ENCODE measurements at places on chromosomes 2 and 18.

GRCh38 chr2:11559786-11560155 lies 25.9 kb downstream of the GREB1 start:
- no peak for DNase-seq

DNA sequence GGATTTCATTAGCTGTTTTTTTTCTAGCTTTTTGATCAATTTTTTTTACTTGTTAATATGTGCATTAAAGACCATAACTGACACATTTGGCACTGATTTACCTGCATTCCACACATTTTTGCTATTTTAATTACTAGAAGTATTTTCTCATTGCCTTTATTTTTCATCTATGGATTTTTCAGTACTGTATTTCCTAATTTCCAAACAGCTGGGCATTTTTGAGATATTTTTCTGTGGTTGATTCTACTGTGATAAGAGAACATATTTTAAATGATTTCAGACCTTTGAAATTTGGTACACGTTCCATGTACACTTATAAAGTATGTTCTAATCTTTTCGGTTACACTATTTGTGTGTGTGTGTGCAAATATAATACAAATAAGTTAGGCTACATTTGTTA lies 135.3 kb downstream of the PARD3B start:
- DNase-seq: no peak

- DNase-seq: no peak
These were observed 167.6 kb downstream of the FAM210A start for GRCh38 chr18:13558790-13559189.

- DNase-seq: no peak
These were observed 62.3 kb downstream of the PSMG2 start for GRCh38 chr18:12765126-12765525.

GRCh38 chr2:101803945-101804696 lies 106.6 kb downstream of the MAP4K4 start:
- DNase-seq: no peak

DNA sequence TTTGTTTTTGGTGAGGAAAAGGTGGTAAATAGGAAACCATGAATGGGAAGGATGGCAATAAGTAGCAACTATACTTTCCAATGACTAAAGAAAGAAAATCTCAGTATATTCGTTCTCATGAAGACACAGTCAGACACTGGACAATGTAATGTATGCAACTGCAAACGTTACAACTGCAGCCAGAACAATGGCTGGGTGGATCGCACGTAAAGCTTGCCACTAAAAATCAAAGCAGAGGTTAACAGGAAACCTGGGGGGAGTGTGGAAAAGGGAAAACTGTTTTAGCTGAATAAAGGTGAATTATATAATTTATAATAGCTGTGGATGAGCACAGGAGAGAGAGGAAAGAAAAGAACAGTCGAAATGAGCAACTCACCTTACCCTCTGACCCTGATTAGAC lies 33.3 kb downstream of the NEMP2 start:
- no peak for DNase-seq

GRCh38 chr18:39350945-39351344 lies 1785.3 kb upstream of the CELF4 start:
- DNase-seq: no peak

DNA sequence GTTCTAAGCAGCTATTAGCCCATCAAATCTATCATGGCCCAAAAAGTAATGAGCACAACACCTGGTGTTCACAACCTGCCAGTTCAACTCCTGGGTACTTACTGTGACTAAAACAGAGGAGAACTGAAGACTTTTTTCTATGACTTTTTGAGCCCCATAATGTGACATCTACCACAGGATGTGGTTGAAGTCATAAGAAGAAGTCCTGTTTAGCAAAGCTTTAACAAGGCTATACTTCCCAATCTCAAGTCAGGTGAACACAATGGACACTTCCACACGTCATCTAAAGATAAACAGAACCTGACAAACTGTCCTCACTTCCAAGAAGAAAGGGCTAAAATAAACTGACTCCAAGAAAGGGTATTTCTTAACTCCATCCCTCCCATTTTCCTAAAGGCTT lies 138.8 kb downstream of the ATAD2B start:
- no peak for DNase-seq

DNA sequence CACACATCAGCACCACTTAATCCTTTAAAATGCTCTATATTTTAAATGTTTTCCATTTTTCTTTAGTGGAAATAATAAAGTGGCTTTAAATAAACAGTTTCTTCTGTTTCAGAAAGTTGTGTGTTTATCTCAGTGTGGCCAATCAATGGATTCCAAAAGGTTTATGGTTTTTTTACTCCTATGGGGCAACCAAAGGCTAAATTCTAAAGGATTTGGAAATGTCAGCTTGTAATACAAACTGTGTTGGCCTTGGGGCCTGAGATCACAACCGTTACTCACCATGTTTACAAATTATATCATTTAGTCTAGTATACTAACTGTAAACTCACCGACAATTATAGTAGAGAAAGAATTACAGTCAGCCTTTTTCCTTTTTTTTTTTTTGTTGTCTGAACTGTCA lies 827.2 kb downstream of the EPHA4 start:
- DNase-seq: no peak

GRCh38 chr2:192197357-192197756 lies 2.6 kb upstream of the TMEFF2 start:
- no peak for DNase-seq

DNA sequence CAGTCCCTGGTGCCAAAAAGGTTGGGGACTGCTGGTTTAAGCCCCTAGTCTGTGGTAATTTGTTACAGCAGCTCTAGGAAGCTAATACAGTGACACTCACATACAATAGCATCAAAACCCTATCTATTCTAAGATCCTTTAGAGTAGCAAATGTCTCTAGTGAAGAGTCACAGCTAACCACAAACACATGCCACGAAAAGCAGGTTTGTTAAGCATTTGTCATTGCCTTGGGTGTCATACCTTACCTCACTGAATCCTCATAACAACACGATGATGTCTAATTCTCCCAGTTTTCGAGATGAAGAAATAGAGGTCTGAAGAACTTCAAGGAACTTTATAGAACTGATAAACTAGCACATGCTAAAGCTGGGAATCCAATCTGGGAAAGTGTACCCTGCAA lies 29.6 kb upstream of the RNF152 start:
- DNase-seq: no peak

All from CMK (cell line).